ENCODE measurements at places on chromosomes 7 and 10.

- DNase-seq = no peak
Measured at GRCh38 chr7:120165227-120165626, 107.7 kb upstream of the KCND2 start.

GRCh38 chr10:91163269-91163868 lies 57.1 kb upstream of the PCGF5 start:
- DNase-seq = peak; percentile 46

DNA sequence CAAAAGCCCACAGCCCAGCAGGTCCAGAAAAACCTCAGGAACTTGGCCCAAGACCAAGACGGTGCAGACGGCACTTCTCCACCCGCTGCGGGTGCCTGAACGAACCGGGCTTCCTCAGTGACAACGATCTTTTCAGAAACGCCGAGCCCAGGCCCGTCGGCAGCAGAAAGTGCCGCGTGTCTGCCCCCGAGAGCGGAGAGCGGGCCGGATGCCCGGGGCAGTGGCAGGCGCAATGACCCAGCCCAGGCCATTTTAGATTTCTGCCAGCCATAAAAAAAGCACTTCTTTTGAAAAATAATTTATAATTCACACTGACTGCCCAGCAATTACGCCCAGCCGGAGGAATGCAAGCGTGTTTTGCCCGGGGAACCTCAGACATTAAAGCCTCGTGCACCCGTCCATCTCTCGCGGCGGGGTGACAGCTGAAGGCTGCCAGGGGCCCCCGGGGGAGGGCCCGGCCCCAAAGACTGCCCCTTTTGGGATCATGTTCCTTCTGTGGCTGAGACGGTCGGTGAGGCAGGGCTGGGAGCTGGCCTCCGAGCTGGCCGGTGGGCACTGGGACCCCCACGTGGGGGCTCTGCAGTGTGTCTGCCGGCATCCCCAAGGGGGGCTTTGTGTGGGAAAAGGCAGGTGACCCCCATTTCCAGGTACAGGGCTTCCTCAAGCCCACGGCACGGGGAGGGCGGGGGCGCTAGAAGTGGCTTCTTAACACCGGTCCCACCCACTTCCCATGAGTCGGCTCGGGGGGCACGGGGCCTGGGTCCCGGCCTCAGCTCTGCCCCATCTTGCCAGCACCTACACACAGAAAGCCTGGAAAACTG lies 71.3 kb upstream of the PDGFA start:
- DNase-seq = no peak

DNA sequence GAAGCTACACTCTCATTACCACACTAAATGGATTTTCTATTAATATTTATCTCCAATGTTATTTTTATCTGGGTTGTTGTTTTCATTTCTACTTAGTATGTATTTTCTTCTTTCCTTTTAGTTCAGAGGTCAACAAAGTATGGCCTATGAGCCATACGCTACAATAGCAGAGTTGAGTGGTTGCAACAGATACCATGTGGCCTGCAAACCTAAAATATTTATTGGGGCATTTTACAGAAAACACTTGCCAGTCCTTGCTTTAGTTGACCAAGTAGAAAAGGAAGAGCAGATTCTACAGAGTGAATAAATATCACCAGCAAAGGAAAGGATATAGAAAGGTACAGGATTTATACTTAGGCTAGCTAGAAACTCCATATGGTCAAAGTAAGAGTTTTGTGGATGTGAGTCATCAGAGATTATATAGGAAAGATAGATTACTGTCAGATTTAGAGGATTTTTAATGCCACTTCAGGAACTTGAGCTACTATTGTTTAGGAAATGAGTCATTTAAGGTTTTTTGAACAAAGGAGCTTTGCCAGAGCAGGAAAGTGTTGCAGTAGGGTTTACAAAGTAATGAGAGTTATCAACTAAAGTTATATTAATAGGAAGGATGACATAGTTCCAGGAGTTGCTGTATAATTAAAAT lies 323.3 kb upstream of the KAT6B start:
- no peak for DNase-seq

GRCh38 chr10:126908225-126908624 lies 3.0 kb downstream of the DOCK1 start:
- no peak for DNase-seq

DNA sequence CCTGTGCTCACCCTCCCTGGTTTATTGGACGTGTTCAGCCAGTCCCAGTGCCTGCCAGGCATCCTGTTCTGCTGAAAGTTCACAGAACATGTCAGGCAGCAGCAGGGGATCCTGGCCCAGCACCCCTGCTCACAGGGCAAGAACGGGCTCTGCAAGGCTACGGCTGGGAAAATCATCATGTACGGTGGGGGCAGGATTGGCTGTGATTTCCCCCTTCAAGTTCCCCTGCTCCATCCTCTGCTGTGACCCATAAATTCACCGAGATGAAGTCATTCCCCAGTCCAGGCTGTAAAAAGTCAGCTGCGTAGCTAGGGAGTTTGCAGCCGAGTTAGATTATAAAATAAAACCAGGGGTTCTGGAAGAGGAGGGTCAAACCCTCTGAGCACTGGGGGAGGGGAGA lies 484.1 kb upstream of the ZMIZ1 start:
- DNase-seq = no peak

- DNase-seq = no peak
Measured at GRCh38 chr7:158616050-158616449, 28.4 kb upstream of the PTPRN2 start.

DNA sequence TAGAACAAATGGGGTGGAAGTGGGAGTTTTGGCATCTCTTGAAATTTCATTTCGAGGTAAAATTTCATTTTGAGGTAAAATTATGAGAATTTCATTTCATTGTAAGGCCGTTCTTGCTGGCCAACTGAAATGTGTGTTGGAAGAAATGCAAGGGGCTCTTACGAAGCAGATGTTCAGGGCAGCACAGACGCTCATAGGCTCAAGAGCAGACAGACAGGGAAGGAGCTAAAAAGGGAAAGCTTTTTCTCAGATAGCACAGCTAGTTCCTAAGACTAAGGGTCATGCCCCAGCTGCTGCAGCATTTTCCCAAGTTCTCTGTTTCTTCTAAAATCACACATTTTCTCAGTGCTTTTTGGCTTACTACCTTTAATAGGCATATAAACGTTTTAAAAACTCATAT lies 65.1 kb upstream of the SFMBT2 start:
- no peak for DNase-seq

- no peak for DNase-seq
Measured at GRCh38 chr7:129774359-129774758, 162.8 kb downstream of the NRF1 start.

DNA sequence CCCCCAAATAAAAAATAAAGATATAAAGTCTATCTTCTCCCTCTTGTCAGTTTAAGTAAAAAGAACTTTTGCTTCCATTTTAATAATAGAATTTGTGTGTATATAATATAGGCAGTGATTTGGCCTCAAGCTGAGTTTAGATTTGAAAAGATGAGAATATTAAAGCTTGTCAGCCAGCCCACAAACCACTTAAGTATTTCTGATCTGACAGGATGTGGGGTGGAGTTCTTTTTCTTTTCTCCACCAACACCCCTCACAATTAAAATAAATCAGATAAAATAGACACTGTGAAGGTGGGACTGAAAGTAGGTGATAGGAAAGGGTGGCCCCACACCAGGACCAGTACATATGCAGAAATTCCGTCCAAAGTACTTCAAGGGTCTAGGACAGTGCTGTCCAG lies 714.1 kb downstream of the AUTS2 start:
- DNase-seq = no peak

- DNase-seq = no peak
Measured at GRCh38 chr10:71234004-71234894, 21.9 kb downstream of the UNC5B start.

- DNase-seq = no peak
Measured at GRCh38 chr10:86535132-86535882, 13.7 kb upstream of the WAPL start.

DNA sequence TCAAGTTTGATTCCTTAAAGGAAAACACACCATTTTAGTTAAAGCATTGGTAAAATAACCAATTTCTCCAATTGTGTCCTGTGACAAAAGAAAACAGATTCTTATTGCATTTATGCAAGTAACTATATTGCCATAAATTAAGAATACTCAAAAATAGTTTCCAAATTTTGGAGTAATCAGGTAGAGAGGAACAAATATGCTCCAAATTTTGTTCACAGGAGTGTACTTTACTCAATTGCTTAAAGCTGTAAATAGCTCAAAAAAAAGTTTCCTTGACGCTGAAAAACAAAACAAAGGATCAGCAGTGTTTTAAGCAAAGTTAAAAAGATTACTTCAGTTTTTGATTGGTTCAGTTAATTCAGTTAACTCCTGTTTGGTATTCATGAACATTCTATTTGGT lies 52.2 kb upstream of the INHBA start:
- no peak for DNase-seq

DNA sequence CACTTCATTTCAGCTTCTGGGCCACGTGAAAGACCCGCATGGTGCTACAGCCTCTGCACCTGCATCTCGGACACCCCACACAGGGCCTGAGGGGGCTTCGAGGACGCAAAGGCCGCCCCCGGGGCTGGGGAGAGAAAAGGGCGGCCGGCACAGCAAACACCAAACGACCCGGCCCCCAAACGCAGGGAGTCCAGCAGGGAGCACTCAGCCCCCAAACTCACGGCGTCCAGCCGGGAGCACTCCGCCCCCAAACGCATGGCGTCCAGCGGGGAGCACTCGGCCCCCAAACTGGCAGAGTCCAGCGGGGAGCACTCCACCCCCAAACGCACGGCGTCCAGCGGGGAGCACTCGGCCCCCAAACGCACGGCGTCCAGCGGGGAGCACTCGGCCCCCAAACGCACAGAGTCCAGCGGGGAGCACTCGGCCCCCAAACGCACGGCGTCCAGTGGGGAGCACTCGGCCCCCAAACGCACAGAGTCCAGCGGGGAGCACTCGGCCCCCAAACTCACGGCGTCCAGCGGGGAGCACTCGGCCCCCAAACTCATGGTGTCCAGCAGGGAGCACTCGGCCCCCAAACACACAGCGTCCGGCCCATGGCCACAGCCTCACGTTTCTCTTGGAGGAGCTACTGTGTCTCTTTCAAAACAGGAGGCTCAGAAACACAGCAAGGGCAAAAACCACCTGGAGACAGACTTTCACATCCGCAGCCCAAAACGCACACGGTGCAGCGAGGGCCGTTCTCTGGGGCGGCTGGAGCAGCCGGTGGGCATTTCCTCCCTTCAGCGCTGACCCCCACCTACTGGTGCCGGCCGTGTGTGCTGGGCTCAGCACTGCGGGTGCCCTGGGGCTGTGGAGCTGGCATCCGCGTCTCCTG lies 27.0 kb upstream of the UTF1 start:
- no peak for DNase-seq

GRCh38 chr7:71457846-71458590 lies 326.1 kb downstream of the GALNT17 start:
- no peak for DNase-seq

DNA sequence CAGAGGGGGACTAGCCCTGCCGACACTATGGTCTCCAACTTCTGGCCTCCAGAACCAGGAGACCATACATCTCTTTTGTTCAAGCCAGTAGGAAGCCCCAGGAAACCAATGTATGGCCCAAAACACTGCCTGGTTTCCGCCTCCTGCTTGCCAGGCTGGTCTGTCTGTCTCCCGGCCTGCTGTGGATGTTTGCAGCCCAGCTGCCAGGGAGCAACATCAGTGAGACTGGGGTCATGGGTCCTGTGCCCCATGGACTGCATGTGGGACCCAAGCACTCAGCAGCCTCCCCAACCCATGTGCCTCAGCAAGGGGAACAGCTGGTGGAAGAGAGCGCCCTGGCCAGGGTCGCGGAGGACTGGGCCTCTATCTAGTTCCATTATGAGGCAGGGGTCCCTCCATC lies 33.4 kb upstream of the NUB1 start:
- no peak for DNase-seq

- no peak for DNase-seq
Measured at GRCh38 chr7:130475776-130476175, 16.1 kb upstream of the MEST start.

- no peak for DNase-seq
Measured at GRCh38 chr7:7491044-7491443, 44.6 kb downstream of the COL28A1 start.

GRCh38 chr10:12466704-12467305 lies 117.5 kb downstream of the CAMK1D start:
- DNase-seq = no peak

GRCh38 chr10:27258838-27259812 lies 18.5 kb upstream of the ACBD5 start:
- DNase-seq = no peak

DNA sequence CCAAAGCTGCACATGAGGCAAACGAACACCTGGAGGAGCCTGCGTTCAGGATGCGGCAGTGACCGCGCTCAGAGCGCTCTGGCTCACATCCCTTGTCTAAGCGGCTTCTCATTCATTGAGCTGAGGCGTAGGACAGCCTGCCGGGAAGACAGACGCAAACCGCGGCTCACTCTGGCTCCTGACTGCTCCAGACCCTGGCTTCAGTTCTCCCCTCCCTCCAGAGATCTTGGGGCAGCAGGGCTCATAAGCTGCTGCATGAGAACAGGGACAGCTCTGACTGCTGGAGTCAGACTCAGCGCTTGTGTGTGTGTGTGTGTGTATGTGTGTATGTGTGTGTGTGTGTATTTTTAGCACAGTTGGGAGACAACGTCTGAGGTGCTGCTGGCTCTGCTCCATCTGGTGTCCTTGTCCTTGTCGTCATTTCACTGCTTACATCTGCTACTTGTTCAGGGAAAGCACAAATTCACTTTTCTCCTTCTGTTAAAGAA lies 15.8 kb upstream of the LYZL2 start:
- no peak for DNase-seq

GRCh38 chr10:100879741-100880360 lies 32.9 kb upstream of the SLF2 start:
- no peak for DNase-seq

DNA sequence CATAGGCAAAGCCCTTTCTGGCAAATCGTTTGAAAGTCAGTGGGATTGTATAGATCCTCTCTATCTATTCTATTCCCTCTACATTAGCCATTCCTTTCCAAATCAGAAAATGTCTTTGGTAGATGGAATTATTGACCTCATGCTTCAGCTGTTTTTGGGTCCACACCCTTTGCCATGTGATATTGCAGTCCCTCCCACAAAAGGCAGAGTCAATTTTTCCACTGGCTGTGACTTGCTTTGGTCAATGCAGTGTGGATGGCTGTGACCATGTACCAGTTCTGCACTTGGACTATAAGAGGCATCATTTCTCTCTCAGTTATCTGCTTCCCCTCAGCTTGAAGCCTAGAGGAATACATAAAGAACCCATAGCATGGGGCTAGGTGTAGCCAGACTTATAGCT lies 332.9 kb downstream of the PTEN start:
- no peak for DNase-seq

- no peak for DNase-seq
Measured at GRCh38 chr7:77933394-77933793, 134.8 kb downstream of the PHTF2 start.

DNA sequence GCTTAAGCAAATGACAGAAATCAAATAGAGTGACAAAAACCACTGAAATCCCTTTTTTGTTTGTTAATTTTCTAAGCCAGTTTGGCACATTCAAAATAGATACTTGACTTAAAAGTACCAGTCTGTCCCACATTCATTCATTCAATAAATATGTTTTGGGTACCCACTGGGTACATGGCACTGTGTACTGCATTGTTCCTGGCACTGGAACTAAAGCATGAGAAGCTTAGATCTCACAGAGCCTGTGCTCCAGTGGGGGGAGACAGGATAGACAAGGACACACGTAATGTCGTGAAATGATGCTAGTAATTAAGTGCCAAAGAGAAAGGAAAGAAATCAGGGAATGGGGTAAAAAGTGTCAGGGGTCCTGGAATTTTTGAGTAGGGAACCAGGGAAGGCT lies 13.0 kb downstream of the MTURN start:
- no peak for DNase-seq
